Suppressor macrophage treated with lipopolysaccharide for 1 hour (primary cell): ENCODE measurements at places on chromosomes 2 and 18.

DNA sequence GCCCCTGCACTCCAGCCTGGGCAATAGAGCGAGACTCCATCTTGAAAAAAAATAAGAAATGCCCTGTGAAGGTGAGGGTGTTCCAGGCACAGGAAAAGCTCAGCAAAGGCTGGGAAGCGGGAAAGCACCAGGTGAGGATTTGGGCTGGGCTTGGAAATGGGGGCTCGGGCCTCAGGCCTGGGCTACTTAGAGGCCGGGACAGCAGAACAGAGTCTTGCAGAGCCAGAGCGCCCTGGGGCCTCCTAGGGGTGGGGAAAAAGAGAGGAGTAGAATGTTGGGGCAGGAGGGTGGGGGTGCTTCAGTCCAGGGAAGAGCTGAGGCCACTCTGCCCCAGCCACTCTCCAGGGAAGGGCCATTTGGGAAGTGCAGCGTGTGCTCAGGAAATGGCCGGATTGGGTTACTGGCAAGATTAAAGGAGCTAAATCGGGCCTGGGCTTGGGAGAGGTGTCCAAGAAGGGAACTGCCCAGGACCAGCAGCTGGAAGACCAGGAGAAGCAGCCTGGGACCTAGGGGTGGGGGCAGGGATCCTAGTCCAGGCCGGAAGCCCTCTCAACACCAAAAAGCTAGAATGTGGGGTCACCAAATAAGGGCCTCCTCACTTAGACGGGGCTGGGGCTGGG lies 13.8 kb upstream of the DES start:
- DNase-seq: no peak

- DNase-seq: no peak
Observed at GRCh38 chr2:147659051-147659450, 185.8 kb upstream of the ACVR2A start.

GRCh38 chr18:63860531-63860930 lies 27.0 kb upstream of the SERPINB2 start:
- no peak for DNase-seq

DNA sequence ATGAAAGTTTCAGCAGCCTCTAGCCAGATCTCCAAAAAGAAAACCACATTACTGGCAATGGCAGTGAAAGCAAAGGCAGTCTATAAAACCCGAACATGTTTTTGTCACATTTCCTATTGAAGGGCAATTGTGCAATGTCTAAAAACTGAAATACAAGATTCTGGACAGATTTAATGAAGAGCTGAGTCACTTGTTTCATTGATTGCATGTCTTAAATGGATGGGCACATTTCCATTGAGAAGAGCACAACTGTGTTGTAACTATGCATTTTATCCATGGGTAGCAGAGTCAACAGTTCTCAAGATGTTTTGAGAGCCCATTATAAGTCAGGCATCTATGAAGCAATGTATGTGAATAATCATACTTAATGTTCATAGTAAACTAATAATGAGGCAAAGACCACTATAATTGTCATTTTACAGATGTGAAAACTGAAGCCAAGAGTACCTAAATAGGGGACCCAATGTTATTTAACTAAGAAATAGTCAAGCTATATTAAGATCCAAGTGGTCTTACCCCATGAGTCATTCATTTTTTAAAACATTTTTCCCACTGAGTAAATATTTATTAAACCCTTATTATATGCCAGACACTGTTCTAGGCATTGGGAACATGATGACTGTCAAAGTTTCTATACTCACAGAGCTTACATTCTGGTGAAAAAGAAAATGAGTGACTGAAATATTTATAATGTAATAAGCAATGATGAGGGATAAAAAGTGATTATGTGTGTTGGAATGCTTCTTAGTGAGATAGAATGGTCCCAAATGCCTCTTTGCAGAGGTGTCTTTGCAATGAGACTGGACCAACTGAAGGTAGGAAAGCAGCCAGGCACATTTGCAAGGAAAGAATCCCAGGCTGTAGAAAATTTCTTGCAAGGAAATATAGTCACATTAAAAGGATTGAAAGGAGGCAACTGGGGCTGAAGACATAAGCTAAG lies 818.9 kb upstream of the ACVR2A start:
- no peak for DNase-seq

GRCh38 chr2:8806885-8807704 lies 30.3 kb downstream of the KIDINS220 start:
- DNase-seq: no peak

DNA sequence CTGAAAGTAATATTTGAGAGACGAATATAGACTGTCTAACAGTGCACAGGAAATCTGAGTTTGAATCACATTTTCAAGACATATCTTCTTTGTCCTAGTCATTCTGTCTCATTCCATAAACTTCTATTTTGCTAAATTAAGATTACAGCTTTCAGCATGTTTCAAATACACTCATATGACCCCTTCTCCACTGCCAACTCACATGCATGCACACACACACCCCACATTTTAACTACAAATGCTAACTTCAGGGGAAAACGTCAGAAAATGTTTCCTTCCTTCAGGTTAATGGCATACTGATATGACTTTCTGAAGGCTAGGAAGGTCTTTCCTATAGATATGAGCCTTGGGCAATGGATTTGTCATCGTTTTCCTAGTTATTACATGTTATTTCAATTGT lies 373.7 kb downstream of the RBM43 start:
- DNase-seq: no peak

GRCh38 chr2:177641331-177641730 lies 248.8 kb downstream of the AGPS start:
- no peak for DNase-seq

GRCh38 chr2:6078414-6078813 lies 386.2 kb downstream of the SOX11 start:
- DNase-seq: no peak

GRCh38 chr2:169822785-169823392 lies 1.8 kb downstream of the METTL5 start:
- no peak for DNase-seq

- no peak for DNase-seq
Observed at GRCh38 chr2:67883316-67884087, 179.3 kb downstream of the C1D start.

- no peak for DNase-seq
Observed at GRCh38 chr2:237627441-237628246, at the start of gene LRRFIP1. Gene LRRFIP1, plus strand, starts transcription at chr2:237627587. Its CDS starts 58 bp downstream, at chr2:237627645.

GRCh38 chr2:237574467-237574866 lies 8.1 kb downstream of the PRLH start:
- no peak for DNase-seq

DNA sequence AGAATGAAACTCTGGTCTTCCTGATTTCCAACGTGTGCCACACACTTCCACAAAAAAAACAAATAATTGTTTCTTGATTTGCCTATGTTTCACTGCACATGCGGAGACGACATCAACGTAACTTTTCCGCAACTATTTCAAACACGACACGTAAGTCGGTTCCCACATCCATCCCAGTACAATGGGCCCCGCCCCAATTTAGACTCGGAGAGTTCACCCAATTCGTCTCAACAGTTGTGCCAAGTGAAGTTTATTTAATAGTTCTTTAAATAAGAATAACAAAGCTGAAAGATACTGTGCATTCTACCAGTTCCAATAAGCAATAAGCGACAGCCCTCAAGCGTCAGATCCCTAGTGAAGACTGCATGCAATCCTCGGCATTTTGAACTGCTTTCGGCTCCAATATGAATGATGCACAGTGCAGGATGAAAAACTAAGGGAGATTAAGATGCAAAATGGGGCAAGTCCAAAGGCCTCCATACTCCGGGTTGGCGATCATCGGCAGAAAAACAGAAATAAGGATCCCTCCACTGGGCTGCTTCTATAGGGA lies 664 bp downstream of the CCT4 start:
- DNase-seq: peak; percentile 51

DNA sequence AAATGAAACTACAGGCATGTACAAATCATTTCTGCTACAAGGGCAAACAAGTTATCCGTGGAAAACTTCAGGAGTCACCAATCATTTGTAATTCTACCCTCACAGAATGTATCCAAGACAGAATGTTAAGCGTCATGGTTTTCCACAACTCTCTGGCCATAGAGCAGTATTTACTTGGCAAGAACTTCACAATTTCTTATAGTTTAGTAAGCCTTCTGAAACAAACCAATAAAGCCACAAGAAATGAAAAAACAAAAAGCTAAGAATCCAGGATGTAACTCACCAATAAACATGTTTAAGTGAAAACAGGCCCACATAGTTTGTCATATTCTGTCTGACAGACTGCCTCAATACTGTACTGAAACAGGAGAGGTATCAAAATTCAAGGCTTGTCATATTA lies 70.3 kb downstream of the LNPK start:
- no peak for DNase-seq

DNA sequence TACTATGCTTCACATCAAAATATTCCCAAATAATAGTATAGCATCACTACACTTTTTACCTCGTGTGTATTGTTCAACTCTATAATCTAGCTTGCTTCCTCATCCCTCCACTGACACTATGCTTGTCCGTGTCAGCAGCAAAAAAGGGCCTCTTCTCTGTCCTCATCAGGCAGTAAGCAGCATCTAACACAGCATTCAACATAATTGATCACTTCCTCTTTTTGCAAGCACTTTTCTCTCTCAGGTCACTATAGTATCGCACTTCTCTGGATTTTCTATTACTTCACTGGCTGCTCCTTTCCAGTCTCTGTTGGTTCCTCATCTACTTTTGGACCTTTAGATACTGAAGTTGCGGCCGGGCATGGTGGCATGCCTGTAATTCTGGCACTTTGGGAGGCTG lies 64.9 kb upstream of the ZSWIM2 start:
- DNase-seq: no peak

- no peak for DNase-seq
Observed at GRCh38 chr2:53450923-53451322, 316.7 kb upstream of the CHAC2 start.

GRCh38 chr2:101197215-101197745 lies 46.1 kb upstream of the TBC1D8 start:
- peak; percentile 46 for DNase-seq

- DNase-seq: no peak
Observed at GRCh38 chr2:225534697-225535096, 135.2 kb downstream of the NYAP2 start.

DNA sequence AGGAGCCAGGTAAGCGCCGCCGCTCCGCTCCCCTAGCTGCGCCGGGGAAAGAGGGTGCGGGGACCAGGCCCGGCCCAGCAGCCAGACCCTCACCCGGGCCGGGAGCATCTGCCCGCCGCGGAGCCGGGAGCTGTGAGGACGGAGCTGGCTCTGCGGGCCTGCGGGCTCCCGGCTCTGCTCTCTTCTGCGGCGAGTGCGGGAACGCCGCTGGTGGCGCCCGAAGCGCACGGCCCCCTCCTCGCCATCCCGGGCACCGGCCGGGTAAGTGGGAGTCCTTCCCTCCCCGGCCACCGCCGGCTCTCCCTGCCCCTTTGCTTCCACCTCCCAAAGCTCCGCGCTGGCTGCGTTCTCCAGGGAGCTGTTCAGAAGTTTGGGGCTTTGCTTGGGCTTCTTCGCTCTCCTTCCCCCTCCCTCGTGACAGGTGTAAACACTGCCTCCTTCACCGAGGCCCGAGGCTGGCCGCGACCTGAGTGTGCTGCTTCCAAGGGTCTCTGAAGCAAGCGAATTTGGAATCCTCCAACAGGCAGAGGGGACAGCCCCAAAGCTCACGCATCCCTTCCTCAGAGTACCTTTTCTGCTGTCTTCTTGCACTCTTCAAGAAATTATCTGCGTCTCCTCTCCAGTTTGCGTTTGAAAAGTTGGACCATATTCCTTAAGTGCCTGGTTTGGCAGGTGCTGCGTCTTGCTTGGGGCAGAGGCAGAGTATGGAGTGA lies 632 bp downstream of the AFTPH start:
- peak; percentile 14 for DNase-seq

DNA sequence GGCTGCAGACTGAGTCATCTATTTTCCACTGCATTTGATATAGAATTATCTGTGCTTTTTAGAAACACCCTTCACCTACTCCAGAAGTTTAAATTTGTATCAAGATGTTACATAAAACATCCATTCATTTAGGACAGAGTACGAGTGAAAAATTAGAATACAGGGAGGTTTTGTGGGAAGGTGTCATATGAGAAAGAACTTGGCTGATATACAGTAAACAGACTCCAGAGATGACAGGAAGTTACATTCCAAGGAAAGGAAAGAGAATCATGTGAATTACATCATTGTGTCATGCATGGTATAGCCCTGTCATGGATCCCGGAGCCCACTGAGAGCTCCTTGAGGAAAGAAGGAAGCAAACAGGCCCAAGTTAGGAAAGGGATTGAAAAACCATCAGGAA lies 341.5 kb upstream of the PKDCC start:
- no peak for DNase-seq

DNA sequence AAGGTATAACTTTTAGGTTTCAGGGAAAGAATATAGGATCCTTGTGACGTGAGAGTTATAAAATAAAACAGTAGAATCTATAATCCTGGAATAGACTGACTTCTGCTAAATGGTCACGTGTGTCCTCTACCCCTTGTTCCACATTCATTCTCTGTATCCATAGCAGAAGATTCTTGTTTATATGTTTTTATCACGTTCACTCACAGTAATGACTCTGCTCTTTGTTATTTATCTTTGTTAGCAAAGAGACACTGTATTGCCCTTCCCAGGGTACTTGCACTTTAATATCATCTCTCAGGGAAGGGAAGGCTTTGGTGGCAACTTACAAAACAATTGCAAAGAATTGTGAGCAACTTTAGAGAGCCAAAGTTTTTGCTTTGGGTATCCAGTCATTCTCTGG lies 206.2 kb upstream of the LRRTM1 start:
- no peak for DNase-seq

- no peak for DNase-seq
Observed at GRCh38 chr2:120719491-120719890, 16.2 kb upstream of the GLI2 start.

- DNase-seq: peak; percentile 7
Observed at GRCh38 chr2:190468814-190469569, 60.8 kb downstream of the MFSD6 start.

DNA sequence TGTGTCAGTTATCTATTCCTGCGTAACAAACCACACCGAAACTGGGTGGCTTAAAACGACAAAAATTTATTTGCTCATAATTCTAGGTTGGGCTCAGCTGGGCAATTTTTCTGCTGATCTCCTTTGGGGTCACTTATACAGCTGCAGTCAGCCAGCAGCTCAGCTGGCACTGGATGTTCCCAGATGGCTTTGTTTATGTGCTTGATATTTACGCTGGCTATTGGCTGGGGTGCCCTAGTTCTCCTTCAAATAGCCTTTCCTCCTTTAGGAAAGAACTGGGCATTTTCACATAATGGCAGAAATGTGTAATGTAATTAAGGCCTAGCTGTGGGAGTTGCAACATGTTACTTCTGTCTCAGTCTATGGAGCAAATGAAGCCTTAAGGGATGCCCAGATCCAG lies 142.2 kb downstream of the B3GNT2 start:
- no peak for DNase-seq

- DNase-seq: no peak
Observed at GRCh38 chr2:70835643-70836042, at the start of gene CD207. Gene CD207, minus strand, starts transcription at chr2:70835816. Its CDS starts 40 bp downstream, at chr2:70835776.

DNA sequence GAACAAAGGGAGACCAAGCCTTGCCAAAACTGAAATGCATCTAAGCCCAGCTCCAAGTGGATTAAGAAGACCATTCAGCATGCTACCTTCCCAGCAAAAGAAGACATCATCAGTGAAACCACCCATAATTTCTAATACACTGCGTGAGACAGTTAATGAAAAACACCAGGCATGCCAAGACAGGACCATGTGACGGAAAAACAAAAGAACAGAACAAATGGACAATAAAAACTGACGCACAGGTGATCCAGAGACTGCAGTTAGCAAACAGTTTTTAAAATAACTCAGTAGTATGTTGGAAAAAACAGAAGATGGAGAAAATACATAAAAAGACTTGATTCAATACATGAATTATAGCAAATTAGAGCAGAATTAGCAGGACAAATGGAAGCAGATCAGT lies 15.3 kb downstream of the FAM168B start:
- DNase-seq: no peak
